ENCODE measurements at places on chromosomes 2 and 18.

- DNase-seq: peak; percentile 5
These were observed 44.2 kb upstream of the DSC1 start for GRCh38 chr18:31206787-31207381.

DNA sequence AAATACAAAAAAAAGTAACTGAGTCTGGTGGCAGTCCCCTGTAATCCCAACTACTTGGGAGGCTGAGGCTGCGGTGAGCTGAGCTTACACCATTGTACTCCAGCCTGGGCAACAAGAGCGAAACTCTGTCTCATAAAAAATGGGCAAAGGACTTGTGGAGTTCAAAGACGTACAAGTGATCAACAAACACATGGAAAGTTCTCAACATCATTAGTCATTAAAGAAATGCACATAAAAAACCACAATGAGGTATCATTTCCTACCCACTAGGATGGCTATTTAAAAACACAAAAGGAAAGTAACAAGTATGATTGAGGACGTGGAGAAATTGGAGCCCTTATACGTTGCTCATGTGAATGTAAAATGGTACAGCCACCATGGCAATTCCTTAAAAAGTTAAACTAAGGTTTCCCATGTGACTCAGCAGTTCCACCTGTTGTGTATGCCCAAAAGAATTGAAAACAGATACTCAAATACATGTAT lies 52.3 kb downstream of the RAB10 start:
- peak; percentile 85 for DNase-seq

DNA sequence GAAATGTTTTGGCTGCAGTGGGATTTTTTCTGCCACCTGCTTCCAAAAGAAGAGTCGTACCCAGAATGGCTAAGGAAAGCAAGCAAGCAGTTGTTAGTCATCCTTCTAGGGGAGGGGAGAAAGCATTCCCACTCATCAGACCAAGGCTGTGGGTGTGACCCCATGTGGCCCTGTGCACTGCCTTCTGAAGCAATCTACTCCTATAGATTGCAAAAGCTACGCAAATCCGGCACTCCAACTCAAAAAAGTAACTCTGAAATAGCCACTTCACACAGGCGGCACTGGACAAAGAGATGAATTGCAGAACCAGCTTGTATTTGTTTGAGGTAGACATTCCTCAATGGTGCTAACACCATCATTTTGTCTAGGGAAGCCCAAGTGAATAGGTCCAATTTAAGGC lies 44.3 kb downstream of the ST3GAL5 start:
- no peak for DNase-seq

DNA sequence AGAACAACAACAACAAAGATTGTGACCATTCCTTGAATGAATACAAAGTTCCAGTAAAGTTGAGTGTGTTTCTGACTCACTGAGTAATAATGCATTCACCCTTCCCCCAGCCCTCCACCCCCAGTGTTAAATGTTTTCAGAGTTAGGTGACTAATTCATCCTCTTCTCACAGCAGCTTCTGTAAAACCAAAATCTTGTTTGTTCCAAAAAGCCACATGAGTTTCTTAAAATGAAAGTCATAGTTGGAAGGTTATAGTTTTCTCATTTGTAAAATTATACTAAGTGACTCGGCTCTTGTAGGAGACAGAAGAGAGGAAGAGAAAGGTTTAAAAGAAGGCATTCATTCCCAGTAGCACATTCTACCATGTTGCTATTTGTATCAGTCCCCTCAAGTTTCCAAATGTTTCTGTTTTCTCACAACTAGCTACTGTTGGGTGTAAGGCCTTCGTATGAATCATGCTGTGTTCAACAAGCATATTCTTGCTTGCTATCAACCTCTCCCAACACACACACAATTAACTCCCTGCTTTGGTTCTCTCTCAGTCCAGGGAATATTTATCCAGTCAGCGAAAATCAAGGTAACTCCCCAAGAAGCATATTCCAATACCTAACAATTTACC lies 75.3 kb downstream of the MBD2 start:
- peak; percentile 97 for DNase-seq

DNA sequence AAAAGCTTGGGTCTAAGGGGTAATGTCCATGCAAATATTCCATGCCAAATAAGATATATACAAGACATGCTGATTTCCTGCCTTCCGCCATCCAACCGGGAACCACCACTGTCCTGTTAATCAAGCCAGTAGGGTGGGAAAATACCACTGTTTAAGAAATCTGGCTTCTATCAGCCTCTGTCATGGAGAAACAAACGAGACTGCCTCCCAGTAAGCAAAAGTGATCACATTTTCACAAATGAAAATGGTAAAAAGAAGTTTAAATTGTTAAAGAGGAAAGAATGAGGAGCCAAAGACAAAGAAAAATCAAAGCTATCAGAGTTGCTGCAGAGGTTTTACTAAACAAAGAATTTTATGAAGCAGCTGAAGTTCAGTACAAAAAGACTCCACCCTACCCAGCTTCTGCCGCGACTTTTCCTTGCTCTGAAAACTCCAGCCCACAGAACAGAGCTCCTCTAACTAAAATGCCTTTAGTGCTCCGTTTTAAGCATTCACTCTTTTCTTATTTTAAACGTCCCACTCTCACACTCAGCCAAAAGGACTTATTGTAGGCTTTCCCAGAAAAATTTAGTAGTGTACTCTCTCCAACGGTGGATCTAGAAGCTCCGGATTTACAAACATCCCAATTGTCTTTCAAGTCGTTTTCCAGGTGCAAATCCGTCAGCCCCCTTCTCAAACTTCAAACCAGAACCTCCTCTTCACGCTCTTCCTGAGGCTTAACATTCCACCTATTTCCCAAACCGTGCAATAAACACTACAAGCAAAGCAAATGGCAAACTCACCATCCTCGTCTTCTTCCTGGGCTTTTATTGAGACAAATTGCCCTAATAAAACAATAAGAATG lies 613 bp downstream of the COL5A2 start:
- DNase-seq: peak; percentile 90

DNA sequence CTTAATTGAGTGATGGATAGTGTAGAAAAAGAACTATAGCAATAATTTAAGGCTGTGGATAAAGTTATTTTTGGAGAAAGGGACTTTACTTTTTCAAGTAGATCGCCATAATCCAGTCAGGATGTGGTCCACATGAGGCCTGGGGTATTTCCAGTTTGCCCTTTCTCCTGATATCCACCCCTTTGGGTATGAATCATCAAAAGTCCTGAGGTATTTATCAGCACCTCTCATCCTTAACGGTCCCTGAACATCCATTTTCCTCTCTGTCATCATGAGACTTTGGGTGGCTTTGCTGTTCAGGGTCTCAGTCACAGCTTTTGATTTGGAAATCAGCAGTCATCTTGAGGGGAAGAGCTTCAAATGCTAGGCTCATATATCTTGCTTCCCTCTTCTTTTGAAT lies 39.3 kb upstream of the ELAC1 start:
- DNase-seq: no peak

DNA sequence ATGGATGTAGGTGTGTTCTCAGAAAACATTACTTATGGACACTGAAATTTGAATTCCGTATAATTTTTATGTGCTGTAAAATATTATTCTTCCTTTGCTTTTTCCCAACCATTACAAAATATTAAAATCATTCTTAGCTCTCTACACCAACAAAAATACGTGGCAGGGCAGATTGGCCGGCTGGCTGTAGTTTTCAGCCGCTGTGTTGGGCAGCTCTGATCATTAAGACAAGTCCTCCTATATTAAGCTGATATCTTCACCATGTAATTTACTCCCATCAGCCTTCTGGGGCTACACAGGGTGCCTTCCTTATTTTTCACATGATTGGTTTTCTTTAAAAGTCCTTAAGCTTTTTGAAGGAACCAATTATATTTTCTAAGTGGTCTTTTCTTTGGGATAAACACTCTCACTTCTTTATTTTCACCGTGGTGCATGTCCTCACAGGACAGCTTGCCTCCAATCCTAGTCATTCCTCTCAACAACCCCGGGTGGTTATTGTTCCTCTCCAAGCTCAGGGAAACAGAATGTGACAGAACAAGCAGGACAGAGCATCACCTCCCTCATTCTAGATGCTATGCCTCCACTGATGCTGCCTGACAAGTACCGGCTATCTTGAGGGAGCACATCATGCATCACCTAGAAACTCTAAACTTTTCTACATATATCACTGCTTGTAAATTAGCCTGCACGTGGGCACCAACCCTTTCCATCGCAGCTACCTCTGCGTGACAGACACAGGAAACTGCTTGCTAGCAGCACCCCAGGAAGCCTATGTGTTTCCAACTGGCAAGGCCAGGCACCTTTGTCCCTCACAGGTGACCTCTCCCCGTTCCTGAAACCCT lies 362.3 kb downstream of the MYCN start:
- no peak for DNase-seq

DNA sequence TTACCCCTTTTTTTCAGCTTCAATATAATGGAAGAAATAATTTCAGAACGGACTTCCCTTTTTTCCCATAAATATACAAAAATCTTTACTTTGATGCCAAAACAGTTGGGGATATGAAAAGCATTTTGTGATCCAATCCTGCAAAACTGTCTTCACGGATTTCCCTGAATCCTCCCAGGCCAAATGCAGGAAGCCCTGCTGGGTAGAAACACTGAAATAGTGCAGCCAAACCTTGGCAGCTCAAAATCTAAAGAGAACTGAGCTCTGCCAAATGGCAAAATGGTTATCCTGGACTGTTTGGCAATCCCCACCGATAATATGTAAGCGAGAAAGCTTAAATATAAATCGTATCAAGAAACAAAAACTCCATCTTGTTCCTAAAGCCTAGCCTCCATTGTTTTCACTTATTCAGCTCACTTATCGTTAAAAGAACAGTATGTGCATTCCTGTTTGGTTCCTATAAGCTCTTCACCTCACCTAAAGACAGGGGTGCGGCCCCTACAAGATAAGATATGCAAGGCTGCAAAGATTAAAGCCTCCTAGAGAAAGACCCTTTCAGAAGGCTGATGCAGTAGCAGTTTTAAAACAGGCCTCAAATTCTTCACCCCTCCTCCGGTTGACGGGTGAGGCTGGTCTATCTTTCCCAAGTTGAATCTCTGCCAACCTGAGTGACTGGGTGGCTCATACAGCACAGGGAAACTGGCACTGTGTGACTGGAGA lies 48.6 kb downstream of the LAMA1 start:
- no peak for DNase-seq

- peak; percentile 16 for DNase-seq
These were observed 42.4 kb downstream of the IL1RL2 start for GRCh38 chr2:102229141-102229769.

- DNase-seq: no peak
These were observed 258.6 kb downstream of the CTNNA2 start for GRCh38 chr2:79771493-79771892.

- no peak for DNase-seq
These were observed 39.0 kb downstream of the MTERF4 start for GRCh38 chr2:241063093-241063551.

DNA sequence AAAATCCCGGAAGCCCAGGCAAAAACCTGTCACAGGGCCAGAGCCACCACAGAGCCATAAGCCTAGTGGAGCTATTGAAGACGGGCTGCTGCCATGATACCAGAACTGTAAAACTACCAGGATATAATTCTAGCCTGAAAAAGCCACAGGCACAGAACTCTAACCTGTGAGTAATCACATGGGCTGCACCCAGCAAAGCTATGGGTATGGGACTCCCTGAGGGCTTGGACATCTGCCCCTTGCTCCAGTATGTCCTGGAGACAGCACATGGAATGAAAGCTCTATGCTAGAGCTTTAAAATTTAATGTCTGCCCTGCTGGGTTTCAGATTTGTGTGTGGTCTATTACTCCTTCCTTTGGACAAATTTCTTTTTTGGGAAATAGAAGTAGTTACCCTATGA lies 2183.6 kb upstream of the CELF4 start:
- DNase-seq: no peak

DNA sequence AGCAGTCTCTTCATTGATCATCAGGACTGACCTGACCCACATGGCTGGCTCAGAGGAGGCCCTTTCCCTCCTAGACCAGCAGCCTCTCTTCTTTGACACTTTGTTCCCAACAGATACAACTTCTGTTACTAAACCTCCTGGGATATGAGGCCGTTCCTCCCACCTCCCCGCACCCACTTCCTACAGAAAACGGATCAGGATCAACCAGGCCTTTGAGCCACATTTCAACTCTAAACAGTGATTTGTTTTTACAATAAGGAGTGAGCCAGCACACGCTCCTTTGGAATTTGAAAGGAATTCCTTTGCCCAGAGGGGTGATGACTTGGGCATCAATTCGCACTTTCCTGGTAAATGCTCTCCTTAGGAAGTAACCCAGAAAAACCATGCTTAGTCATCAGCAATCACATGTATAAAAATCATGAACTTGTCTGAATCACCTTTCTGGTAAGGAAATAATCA lies 180.4 kb downstream of the FAM124B start:
- DNase-seq: peak; percentile 95

DNA sequence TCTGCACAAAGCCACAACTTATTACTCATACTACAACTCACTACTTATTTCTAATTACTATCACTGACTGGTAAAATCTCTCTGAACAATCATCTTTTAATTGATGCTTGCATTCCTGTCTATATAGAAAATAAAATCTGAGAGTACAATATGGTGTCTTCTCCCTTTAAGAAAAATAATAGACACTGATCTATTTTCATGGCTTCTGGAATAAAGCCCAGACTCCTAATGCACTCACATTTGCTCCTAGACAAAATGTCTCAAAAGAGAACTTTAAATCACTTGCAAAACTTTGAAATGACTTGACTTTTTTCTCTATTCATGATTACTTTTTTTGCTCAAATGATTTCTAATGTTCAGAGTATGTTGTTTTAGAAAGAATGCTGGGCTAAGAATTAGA lies 28.7 kb downstream of the ESCO1 start:
- no peak for DNase-seq

GRCh38 chr2:198004173-198004572 lies 199.8 kb downstream of the PLCL1 start:
- DNase-seq: peak; percentile 34

DNA sequence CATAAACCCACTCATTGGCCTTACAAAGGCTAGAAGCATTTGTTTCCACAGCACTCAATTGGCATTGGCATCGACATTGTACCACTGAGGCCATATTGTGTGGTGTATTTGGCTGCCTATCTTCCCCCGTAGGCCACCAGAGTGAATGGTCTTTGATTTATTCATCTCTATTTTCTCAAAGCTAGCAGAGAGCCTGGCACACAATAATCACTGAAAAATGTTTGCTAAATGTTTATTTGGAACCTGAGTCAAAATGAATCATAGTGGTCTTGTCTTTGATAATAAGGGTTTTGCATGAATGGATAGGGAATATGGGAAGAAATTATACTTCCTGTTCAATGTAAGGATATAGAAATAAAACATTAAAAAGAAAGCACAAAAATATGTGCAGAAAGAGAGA lies 107.3 kb upstream of the SLC8A1 start:
- DNase-seq: peak; percentile 8

DNA sequence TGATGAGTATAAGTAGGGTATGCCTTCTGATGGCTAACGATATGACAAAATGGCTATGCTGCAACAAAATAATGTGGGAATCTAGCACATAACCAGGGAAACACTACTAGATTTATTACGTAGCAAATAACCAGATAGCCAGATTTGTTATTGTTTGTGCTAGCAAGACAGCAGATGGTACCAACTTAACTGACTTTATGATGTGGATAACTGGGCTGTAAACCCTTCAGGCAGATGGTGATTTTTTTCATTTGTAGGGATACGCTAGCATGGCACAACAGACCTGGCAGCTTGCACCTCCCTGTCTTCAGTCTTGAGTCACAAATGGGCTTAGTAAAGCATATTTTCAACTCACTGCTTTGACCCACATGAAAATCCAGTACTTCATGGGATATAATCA lies 48.7 kb downstream of the PRELID3A start:
- no peak for DNase-seq
